ENCODE measurements at places on chromosomes 6 and 20.

GRCh38 chr6:84027340-84028181, 6.0 kb upstream of the MRAP2 start:
- DNase-seq = peak; percentile 30

DNA sequence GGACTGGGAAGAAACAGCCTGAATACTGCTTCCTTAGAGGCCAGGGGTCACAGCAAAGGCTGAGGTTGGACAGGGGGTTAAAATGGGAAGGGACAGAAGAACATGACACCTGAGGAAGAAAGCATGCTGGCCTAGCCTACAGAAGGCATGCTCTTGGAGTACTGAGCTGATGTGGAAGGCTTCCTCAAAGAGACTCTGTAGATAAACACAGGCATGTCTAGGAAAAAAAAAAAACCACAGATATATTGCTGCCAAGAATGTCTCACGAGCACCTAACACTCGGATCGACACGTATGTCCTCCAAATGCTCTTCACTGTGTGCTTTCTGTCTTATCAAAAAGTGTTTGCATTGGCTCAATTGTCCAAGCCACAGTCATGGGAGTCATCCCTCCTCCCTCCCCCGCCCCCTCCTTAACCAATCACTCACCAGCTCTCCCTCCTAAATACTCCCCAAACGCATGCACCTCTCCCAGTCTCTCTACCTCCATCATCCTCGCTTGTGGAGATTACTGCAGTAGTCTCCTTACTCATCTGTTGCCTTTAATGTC, 101.1 kb upstream of the LRFN2 start:
- DNase-seq = no peak

- DNase-seq = no peak
Measured at GRCh38 chr6:106411643-106412200, 51.2 kb downstream of the CRYBG1 start.

- no peak for DNase-seq
Measured at GRCh38 chr20:24776755-24777271, 172.3 kb upstream of the CST7 start.

DNA sequence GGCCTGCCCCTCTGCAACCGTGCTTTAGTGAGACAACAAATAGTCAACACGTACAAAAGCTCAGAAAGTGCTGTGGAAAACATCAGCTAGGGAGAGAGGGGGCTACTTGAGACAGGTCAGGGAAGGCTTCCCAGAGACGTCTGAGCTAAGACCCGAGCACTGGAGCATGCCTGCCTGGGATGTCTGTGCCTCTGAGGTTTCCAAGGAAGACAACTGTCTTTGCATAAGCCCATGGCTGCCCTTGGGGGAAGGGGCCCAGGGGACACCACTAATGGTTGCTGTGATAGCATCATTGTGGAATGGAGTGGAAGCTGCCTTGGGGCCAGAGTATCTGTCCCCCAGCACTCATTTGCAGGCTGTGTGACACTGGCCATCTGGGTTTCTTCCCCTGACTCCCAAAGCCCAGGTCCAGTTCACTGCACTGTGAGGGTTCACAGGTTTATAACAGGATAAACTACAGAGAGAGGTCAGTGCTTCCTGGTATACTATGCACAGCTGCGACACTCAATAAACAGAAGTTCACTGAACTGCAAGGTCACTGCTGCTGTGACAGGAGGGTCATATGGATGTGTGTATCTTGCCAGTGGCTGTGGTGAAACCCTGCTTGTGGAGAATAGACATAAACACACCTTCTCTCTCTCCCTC, 1.5 kb upstream of the ARFGEF2 start:
- DNase-seq = no peak

GRCh38 chr20:50350510-50351249, 159.5 kb upstream of the PTPN1 start:
- no peak for DNase-seq

GRCh38 chr20:15494851-15495250, 1078.4 kb downstream of the KIF16B start:
- no peak for DNase-seq

DNA sequence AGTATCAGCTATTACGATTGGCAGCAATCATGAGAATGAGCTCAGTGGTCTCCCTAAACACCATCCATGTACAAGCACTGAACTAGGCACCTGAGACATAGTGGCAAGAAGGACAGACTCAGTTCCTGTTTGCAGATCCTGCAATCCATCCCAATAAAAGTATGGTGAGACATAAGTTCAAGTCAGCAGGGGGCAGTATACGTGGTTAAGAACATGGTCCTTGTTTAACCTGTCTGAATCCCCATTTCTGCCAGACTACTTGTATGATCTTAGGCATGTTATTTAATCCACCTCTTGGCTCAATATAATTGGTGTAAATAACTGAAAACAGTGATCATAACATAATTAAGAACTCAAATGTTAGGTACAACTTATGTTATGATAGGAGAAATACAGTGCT, 33.2 kb upstream of the PNISR start:
- peak; percentile 61 for DNase-seq

- DNase-seq = no peak
Measured at GRCh38 chr20:16111852-16112412, 461.3 kb downstream of the KIF16B start.

GRCh38 chr20:40893610-40894236, 134.9 kb upstream of the TOP1 start:
- DNase-seq = no peak

GRCh38 chr20:45347936-45348778, at the start of gene SDC4:
TSS of gene SDC4 (minus strand) at chr20:45348424. CDS start at chr20:45348384, 40 bp downstream.
- DNase-seq = peak; percentile 75

DNA sequence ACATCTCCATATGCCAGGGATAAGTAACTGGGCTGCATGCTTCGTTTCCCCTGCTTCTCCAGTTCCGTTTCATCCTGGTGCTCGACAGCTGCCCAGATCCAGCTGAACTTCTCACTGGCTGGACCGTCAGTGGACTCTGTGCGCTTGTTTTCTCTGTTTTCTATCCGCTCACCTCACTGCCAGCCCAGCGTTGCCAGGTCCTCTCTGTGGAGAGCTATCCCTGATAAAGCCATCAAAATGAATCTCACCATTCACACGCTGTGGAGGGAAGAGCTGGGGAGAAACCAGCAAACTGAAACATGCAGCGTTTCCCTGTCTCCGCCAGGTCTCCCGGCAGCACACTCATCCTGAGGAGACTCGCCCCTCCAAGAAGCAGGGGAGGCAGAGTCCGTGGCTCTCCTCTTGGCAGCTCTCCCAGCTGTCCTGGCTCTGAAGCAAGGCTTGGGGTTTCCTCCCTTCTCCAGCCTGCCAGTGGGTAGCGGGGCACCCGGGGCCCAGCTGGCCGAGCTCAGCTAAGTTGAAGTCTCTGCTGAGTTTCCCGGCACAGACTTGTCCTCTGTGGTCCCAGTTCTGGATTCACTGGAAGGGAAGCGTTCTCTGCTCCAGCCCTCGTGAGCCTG, 160.9 kb downstream of the DTNBP1 start:
- DNase-seq = no peak

DNA sequence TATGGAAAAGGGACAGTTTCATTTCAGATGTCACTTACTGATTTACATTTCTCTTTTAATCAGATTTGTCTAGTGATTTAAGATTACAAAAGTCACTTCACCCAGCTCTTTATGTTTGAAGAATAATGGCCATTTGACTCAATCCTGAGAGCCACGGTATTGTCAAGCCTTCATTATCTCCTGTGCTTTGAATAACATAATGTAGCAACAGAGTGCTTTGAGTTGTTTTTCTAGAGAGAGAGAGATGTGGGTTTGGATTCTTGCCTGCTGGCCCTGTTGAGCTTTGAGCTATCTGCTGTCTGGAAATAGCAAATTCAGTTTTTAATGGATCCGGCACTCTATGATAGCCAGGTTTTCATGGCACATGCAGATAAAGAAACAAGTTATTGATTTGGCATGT, 478.4 kb upstream of the SOX4 start:
- no peak for DNase-seq

DNA sequence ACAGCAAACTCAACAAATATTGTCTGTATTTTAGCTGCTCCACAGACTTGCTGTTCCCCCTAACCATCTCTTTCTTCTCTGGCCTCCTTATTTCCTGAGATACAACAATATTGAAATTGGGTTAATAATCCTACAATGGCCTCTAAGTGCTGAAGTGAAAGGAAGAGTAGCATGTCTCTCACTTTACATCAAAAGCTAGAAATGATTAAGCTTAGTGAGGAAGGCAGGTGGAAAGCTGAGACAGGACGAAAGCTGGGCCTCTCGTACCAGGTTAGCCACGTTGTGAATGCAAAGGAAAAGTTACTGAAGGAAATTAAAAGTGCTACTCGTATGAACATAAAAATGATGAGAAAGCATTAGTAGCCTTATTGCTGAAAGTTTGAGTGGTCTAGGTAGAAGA, 63.8 kb downstream of the ELOVL5 start:
- no peak for DNase-seq

Data from trophoblast cell (in vitro differentiated cells and primary cell).